ENCODE measurements at places on chromosomes 7 and 10.

DNA sequence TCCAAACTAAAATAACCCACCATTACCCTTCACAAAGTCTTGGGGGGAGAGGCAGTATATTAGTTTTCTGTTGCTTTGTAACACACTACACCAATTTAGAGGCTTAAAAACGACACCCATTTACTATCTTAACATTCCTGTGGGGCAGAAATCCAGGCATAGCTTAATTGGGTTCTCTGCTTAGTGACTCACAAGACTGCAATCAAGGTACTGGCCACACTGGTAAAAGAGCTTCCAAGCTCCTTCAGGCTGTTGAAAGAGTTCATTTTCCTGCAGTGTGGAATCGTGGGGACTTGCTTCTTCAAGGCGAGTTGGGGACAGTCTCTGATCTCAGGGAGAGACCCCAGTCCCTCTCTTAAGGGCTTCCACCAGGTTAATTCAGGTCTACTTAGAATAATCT, 139.1 kb downstream of the XPNPEP1 start:
- no peak for DNase-seq

- no peak for DNase-seq
Observed at GRCh38 chr7:66847879-66848790, 72.9 kb upstream of the TMEM248 start.

GRCh38 chr10:71711052-71711623, 8.4 kb downstream of the C10orf105 start:
- no peak for DNase-seq

DNA sequence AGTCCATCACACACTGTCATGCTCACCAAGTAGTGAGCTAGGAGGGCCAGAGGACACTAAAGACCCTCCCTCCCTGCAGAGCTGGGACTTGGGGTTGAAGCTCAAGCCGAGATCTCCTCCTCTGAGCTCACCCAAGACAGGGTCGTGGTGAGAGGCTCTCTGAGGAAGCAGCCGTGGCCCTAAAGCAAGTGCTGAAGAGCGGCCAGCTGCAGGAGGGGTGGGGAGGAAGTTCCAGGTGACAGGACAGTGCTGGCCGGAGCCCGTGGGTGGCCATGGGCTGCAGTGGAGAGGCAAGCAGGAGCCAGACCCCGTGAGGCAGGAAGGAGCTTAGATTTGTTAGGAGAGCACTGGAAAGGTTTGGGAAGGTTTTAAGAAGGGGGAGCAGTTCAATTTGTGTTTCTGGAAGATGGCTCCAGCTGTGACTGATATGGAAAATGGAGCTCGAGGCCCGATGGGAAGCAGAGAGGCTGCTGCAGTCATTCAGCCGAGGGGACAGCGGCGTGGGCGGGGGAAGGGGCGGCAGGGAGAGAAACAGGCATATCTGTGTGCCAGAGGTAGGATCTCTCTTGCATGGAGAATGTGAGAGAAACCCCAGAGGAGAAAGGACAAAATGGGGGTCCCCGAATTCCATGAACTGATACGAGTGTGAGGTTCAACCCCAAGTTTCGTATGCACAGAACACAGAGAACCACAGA, 26.9 kb upstream of the DNAAF5 start:
- no peak for DNase-seq

GRCh38 chr10:3898821-3899220, 113.8 kb upstream of the KLF6 start:
- DNase-seq = no peak

GRCh38 chr7:120412139-120413050, 139.4 kb downstream of the KCND2 start:
- DNase-seq = no peak

- no peak for DNase-seq
Observed at GRCh38 chr10:12961416-12962205, 39.9 kb downstream of the CCDC3 start.

GRCh38 chr10:131073469-131074035, 238.0 kb downstream of the TCERG1L start:
- DNase-seq = no peak

GRCh38 chr10:122139627-122140170, 131.4 kb upstream of the BTBD16 start:
- no peak for DNase-seq

- DNase-seq = no peak
Observed at GRCh38 chr7:23622506-23622925, 25.3 kb downstream of the CCDC126 start.
